Ascending aorta (tissue), 2 donors: ENCODE measurements at places on chromosomes 4 and X.

- DNase-seq: no peak
Observed at GRCh38 chr4:151013944-151014343, 1.1 kb downstream of the LRBA start.

DNA sequence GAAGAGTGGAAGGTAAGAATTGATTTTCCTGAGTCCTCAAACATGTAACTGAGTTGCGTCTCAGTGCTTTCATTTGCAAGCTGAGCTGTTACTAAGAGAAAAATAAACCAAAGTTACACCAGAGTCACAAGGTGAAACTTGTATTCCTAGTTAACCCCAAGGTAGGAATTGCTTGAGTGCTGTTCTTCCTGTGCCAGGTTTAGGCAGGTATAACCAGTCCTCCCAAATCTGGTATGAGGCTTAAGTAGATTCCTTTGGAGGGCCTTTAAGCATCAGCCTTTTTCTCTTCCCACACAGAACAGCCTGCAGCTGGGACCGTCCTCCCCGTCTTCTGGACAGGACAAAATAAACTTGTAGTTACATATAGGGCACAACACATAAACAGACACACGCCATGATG, 2.3 kb upstream of the BTC start:
- DNase-seq: no peak

- no peak for DNase-seq
Observed at GRCh38 chr4:142690406-142691163, 155.5 kb downstream of the INPP4B start.

GRCh38 chr4:109407027-109407737, 26.4 kb upstream of the SEC24B start:
- no peak for DNase-seq

- DNase-seq: no peak
Observed at GRCh38 chr4:149961876-149962597, 116.2 kb upstream of the DCLK2 start.

GRCh38 chrX:139920316-139920715, 12.5 kb downstream of the ATP11C start:
- no peak for DNase-seq

DNA sequence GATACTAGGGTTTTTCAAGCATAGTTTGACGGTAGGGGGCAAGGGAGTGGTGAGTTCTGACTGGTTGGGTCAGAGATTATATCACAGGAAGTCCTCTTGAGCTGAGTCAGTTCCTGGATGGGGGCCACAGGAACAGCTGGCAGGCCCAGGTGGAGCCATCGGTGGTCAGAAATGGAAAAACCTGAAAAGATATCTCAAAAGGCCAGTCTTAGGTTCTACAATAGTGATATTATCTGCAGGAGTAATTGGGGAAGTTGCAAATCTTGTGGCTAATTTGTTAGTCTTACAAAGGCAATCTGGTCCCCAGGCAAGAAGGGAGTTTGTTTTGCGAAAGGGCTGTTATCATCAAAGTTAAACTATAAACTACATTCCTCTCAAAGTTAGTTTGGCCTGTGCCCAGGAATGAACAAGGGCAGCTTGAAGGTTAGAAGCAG, 159.3 kb downstream of the PTCHD1 start:
- DNase-seq: no peak

DNA sequence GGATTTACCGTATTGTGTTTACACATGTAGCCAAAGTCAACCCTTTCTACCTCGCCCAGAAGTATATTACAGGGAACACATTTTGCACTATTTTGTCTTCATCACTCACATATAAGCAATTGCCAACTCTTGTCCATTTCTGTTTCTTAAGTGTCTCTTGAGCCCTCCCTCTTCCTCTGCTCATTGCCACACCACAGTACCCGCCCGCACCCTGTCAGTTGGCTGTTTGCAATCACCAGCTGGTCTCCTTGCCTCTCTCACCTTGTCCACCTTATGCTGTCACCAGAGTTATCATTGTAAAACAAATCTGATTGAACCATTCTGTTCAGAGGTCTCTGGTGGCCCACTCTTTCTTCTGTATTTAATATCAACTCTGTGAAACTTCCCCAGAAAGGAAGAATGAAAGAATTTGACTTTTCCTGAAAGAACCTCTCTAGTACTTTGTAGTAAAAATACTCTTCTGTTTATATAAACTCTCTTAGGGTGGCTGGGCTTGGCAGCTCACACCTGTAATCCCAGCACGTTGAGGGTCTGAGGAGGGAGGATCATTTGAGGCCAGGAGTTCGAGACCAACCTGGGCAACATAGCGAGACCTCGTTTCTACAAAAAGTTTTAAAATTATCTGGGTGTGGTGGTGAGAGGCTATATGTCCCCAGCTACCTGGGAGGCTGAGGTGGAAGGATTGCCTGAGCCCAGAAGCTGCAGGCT, 50.2 kb downstream of the ING2 start:
- no peak for DNase-seq

DNA sequence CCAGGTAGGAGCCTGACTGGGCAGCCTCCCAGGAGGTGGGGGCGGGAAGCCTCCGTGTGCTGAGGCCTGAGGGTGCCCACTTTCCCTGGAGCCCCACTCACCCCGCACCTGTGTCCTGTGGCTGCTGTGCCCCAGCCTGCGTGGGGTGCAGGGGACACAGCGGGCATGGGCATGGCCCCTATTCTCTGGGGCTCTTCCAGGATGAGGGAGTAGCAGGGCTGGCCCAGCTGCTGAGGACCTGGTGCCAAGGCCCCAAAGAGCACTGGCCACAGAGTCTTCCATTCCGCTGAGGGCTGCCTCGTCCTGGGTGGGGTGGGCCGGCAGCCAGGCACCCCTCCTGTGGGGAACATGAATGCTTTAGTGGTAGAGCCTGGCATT, 51.7 kb upstream of the SORCS2 start:
- no peak for DNase-seq
